Posterior vena cava (tissue), 2 donors: ENCODE measurements at places on chromosomes 13 and 19. TPM values are rescaled to one million over a fixed set of nuclear protein-coding genes. Genes with fewer than 3 reads are reported as not detected.

GRCh38 chr13:63288576-63288975, 1872.9 kb upstream of the PCDH20 start:
- DNase-seq, result no peak

GRCh38 chr13:44801990-44802389, 187.3 kb downstream of the NUFIP1 start:
- DNase-seq, result no peak

Gene CNN1
- 1,588 TPM for total RNA-seq

Gene MYH14
- 0.62 TPM for total RNA-seq

Gene CCNA1
- total RNA-seq, result 0.33 TPM
